Sigmoid colon (tissue), 7 donors: ENCODE measurements at places on chromosomes 5 and 9. TPM values are rescaled to one million over a fixed set of nuclear protein-coding genes. Genes with fewer than 3 reads are reported as not detected.

The TERT gene
- total RNA-seq = not detected

DNA sequence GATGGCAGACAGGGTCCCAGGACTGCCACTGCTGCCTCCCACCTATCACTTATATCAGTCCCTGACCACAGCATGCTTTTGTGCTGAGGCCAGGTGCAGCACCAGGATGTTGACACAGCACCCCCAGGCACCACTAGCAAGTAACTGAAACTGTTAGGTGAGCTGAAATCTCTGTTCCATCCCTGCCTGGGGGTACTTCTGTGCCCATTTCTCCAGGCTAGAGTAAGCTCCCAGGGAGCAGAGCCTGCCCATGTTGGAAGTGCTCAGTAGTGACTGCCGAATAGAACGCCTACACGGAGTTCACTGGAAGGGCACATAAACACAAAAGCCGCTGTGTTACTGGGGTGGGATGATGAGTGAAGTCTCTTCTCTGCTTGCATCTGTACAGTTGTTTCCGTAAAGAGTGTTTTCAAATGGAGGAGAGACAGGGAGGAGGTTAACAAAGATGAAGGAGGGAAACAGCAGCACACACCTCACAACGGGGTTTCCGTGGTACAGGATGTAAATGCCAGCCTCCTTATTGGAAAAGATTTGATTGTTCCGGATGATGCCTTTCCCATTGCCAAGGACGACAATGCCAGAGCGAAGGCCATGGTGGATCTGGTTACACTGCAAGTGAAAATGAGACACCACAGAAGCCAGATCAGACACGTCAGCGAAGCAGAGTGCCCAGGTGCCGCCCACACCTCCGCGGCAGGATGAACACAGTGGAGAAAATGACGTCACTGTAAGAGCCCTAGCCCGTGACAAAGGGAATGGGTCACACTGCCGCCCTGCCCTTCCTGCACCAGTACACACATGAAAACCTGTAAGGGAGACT, 43.1 kb downstream of the POLR1E start:
- H3K27ac ChIP-seq = no peak overlapping the region
- no peak for DNase-seq
- no peaks in the 10 kb centered on the region for H3K27me3 ChIP-seq

- no peaks in the 10 kb centered on the region for H3K36me3 ChIP-seq
- no peak overlapping the region for H3K27ac ChIP-seq
- no peak overlapping the region for H3K4me3 ChIP-seq
These were observed 157.8 kb downstream of the NXNL2 start for GRCh38 chr9:88692827-88693226.

GRCh38 chr5:55650386-55650785, 61.7 kb downstream of the SLC38A9 start:
- no peaks in the 10 kb centered on the region for H3K36me3 ChIP-seq
- no peaks in the 10 kb centered on the region for H3K27me3 ChIP-seq
- DNase-seq = no peak
- no peak overlapping the region for H3K27ac ChIP-seq
- no peak overlapping the region for H3K4me3 ChIP-seq

GRCh38 chr9:25003686-25004085, 458.0 kb upstream of the IZUMO3 start:
- no peak overlapping the region for H3K27ac ChIP-seq
- H3K36me3 ChIP-seq = no peaks in the 10 kb centered on the region
- no peak for DNase-seq
- H3K4me1 ChIP-seq = no peaks in the 10 kb centered on the region

DNA sequence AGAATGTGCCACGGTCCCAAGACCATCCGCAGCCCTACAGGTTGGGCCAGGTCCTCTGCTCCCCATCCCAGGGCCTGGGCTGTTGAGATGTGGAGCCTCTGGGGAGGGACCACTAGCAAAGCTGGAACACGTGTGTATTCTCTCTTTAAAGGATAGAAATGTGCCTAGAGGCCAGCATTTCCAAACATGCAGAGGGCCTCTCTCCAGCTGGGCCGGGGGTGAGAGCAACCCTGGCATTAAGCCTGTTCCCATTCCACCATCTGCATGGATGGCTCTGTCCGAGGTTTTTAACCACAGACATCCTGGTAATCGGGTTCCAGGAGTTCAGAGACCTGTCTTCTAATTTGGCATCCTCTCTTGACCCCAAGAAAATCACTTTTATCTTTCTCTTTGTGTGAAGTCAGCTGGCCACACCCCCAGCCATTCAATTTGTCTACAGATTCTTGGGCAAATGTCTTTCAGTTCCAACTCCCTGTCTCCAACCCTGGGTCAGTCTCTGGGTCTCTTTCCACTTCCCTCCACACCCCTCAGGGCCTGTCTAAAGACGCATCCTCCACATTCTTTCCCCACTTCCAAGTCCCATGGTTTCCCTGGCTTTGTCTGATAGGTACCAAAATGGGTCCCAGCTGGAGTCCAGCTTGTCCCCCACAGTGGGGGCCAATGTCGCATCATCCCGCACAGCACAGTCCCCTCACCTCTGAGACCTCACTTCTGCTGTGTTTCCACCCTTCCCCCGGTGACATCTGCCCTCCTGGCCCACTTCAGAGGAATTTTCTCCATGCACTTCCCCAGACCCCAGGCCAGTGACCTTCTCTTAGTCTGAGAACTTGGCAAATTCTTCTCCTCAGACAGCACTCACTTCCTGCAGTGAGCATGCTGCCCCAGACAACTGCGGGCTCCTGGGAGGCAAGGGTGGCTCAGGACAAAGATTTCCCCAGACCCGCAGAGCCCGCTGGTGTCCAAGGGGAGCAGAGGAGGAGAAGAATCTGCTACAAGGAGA, 56.8 kb downstream of the PTPDC1 start:
- peak overlapping the region; percentile 87 for H3K27ac ChIP-seq
- H3K27me3 ChIP-seq = no peaks in the 10 kb centered on the region
- no peak for DNase-seq
- H3K36me3 ChIP-seq = no peaks in the 10 kb centered on the region
- peaks cover 54% of the 10 kb centered on the region for H3K4me1 ChIP-seq

DNA sequence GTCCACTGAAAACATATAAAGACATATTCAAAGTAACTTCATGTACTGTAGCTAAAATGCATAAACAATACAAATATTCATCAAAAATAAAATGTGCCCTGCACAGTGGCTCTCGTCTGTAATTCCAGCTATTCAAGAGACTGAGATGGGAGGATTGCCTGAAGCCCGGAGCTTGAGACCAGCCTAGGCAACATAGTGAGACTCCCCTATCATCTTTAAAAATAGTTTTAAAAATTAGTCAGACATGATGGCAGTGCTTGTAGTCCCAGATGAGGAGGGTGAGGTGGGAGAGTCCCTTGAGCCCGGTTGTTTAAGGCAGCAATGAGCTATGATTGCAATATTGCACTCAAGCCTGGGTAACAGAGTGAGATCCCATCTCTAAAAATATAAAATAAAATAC, 534.1 kb downstream of the ANXA1 start:
- no peaks in the 10 kb centered on the region for H3K36me3 ChIP-seq
- no peaks in the 10 kb centered on the region for H3K27me3 ChIP-seq
- no peaks in the 10 kb centered on the region for H3K4me1 ChIP-seq
- H3K4me3 ChIP-seq = no peak overlapping the region
- H3K27ac ChIP-seq = no peak overlapping the region

DNA sequence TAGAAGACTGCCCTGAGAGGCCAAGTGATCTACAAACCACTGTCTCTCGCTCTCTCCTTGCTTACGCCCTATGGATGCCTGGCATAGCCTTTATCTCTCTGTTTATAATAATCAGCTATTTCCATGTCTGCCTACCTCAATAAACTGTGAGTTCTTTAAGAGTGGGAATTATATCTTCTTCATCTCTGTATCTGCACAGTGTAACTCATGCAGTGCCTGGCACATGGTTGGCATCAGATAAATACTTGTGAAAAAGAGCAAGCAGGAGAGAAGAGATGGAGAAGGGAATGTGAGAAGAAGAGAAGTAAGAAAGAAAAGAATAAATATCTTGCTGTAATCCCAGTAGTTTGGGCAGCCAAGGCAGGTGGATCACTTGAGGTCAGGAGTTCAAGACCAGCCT, 94.6 kb upstream of the TNPO1 start:
- no peaks in the 10 kb centered on the region for H3K27me3 ChIP-seq
- no peak overlapping the region for H3K4me3 ChIP-seq
- no peak for DNase-seq
- no peaks in the 10 kb centered on the region for H3K36me3 ChIP-seq

- no peak for DNase-seq
- H3K4me1 ChIP-seq = peaks cover 14% of the 10 kb centered on the region
- H3K27me3 ChIP-seq = no peaks in the 10 kb centered on the region
- H3K27ac ChIP-seq = no peak overlapping the region
- no peak overlapping the region for H3K4me3 ChIP-seq
These were observed 226.8 kb downstream of the CETN3 start for GRCh38 chr5:90182726-90183125.

GRCh38 chr9:3008091-3008490, 164.2 kb upstream of the PUM3 start:
- H3K27me3 ChIP-seq = no peaks in the 10 kb centered on the region
- DNase-seq = no peak
- no peak overlapping the region for H3K4me3 ChIP-seq
- H3K4me1 ChIP-seq = no peaks in the 10 kb centered on the region

- no peak overlapping the region for H3K27ac ChIP-seq
- no peak for DNase-seq
- H3K4me1 ChIP-seq = no peaks in the 10 kb centered on the region
- no peaks in the 10 kb centered on the region for H3K27me3 ChIP-seq
- H3K4me3 ChIP-seq = no peak overlapping the region
- no peaks in the 10 kb centered on the region for H3K36me3 ChIP-seq
These were observed 31.7 kb upstream of the PPP2R2B start for GRCh38 chr5:146910239-146910638.

GRCh38 chr9:136544964-136545691, 720 bp downstream of the NOTCH1 start:
- peak overlapping the region; percentile 97 for H3K27ac ChIP-seq
- H3K36me3 ChIP-seq = peaks cover 3% of the 10 kb centered on the region
- peaks cover 86% of the 10 kb centered on the region for H3K4me1 ChIP-seq

The SOHLH1 gene
- not detected for total RNA-seq

The CDKN2B gene
- 6.1 TPM for total RNA-seq

The CDH12 gene
- total RNA-seq = not detected

- no peaks in the 10 kb centered on the region for H3K36me3 ChIP-seq
- DNase-seq = no peak
- no peak overlapping the region for H3K4me3 ChIP-seq
- H3K27me3 ChIP-seq = no peaks in the 10 kb centered on the region
These were observed 46.6 kb upstream of the TNC start for GRCh38 chr9:115164511-115164974.

The KCNIP1 gene
- total RNA-seq = 1.1 TPM

DNA sequence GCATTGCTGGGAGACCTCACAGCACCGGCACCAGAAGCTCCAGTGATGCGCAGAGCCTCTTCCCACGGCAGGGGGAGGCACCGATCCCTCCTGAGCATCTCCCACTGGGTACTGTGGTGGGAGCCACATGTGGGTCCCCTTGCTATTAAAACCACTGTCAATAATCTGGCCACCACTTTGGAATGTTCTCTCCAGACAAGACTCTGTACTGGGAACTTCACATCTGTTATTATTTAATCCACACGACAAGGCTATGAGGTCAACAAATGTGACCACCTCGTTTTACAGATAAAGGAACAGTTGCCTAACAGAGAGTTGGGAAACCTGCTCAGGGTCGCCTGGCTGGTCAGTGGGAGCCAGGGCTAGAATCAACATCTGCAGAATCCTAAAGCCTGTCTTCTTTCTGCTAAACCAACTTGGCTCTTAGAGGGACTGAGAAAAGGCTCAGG, 72.7 kb downstream of the EPB41L4B start:
- no peaks in the 10 kb centered on the region for H3K36me3 ChIP-seq
- DNase-seq = no peak
- no peaks in the 10 kb centered on the region for H3K27me3 ChIP-seq
- no peak overlapping the region for H3K27ac ChIP-seq
- H3K4me1 ChIP-seq = no peaks in the 10 kb centered on the region

The SYK gene
- 13.9 TPM for total RNA-seq

The EPB41L4B gene
- total RNA-seq = 0.81 TPM

- no peak overlapping the region for H3K27ac ChIP-seq
- no peak for DNase-seq
- H3K4me1 ChIP-seq = no peaks in the 10 kb centered on the region
- H3K36me3 ChIP-seq = no peaks in the 10 kb centered on the region
These were observed 277.6 kb upstream of the TNC start for GRCh38 chr9:115395511-115396021.

GRCh38 chr9:90019626-90020025, 414.8 kb downstream of the GADD45G start:
- no peaks in the 10 kb centered on the region for H3K4me1 ChIP-seq
- no peak overlapping the region for H3K27ac ChIP-seq
- no peaks in the 10 kb centered on the region for H3K36me3 ChIP-seq
- H3K27me3 ChIP-seq = no peaks in the 10 kb centered on the region
- H3K4me3 ChIP-seq = no peak overlapping the region

The ARSI gene
- total RNA-seq = 1.5 TPM
